Liver (tissue), 10 donors: ENCODE measurements at places on chromosomes 3 and 15.

DNA sequence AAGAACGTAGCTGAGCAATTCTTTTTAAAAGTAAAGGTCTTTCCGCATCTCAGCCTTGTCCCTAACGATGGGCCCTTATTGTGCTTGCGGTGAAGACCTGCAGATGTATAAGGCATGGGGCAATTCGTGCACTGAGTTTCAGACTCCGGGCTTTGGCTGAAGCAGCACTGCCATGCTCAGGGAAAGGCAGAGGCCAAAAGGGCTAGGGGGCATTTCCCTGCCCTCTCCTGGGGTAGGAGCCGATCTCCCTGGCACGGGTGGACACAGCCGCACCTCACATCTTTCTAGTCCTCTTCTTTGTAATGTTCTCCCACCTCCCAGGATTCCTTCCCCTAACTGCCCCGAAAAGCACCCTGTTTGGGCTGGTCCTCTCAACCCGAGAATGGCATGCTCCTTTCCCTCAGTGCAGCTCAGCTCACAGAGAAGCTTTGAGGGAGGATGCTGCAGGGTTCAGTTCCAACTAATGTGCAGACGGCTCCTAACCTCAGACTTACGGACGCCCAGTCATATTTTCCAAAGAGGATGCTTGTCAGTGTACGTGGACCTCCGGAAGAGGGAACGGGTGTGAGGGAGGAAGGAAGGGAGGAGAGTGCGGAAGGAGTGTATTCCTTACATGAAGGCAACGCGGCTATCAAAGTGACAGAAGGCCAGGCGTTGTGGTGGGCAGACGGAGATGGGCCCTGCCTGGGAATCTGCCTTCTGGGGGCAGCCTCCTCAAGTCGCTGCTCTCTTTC is 61.2 kb downstream of the SYNM start:
- no peak for DNase-seq

- no peak for DNase-seq
Observed at GRCh38 chr3:60126511-60127304, 1076.9 kb upstream of the CFAP20DC start.

DNA sequence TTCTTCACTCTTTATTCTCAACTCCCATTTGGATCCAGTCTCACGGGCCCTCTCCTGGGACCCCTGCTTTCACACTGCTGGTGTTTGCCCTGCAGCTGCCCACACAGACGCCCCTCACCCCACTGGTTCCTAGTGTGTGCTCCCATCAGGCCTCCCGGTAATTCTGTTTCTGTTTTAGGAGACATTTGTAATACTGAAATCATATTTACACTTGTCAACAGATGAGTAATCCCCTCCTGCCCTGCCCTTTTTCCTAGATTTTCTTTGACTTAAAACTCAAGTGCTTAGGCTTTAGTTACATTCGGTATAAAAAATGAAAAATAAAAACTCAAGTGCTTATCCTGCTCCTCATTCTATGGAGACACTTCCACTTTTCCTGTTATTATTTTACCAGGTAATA is 18.4 kb upstream of the ABTB1 start:
- DNase-seq = no peak

GRCh38 chr15:39789736-39790135 is 7.1 kb upstream of the FSIP1 start:
- DNase-seq = no peak

DNA sequence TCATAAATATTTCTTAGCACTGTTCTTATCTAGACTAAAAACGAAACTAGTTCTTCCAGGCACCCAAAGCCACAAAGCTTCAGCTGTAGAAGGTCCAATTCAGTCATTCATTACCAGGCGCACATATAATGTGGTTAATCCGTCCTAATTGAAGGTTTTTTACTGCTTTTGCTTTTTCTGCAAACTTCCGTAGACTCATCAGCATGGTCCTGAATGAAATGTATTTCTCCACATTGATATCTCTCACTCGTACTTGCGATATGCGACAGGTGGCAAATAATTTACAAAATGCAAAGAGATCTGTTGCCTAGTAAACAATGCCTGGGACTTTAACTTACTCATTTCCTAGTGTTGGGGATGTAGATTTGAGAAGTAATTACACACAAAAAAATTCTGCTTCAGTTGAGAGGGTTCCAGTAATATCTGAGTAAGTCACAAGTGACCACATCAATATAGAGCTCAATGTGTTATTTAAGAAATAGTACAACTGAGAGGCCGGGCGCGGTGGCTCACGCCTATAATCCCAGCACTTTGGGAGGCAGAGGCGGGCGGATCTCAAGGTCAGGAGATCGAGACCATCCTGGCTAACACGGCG is 75.0 kb upstream of the MBNL1 start:
- no peak for DNase-seq

- DNase-seq = no peak
Observed at GRCh38 chr3:99854756-99855298, 37.2 kb downstream of the CMSS1 start.

GRCh38 chr15:68341760-68342725 is 64.5 kb downstream of the FEM1B start:
- DNase-seq = no peak

DNA sequence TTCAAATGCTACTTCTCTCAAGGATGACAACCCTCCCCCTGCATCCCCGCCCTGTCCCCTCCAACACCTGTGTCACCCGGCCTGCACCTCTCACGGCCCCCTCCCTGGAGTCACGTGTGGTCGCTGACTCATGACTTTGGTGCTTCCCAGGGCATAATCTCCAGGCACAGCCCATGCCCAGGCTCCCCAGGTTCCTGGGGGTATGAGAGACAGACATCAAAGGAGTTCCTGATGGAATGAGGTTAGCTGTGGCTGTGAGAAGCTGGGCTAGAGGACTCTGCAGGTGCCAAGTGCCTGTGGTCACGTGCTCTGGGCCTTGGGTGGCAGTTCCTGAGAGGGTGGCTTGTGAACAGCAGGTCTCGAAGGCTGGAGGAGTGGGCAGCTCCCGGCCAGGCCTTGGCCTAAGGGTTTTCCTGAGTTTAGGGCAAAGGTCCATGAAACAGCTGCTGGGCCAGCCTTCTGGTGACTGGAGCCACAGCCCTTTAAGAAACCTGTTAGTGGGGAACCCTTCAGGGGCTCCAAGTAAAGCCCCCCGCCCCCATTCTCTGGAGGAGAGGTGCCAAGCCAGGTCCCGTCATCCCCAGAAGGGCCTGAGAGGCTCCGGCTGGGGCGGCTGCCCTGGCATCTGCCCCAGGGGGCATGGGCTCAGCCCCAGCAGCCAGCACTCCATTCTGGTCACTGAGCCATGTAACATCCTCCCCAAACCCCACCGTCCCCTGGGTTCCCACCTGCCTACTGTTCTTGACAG is 230.0 kb downstream of the XXYLT1 start:
- no peak for DNase-seq

DNA sequence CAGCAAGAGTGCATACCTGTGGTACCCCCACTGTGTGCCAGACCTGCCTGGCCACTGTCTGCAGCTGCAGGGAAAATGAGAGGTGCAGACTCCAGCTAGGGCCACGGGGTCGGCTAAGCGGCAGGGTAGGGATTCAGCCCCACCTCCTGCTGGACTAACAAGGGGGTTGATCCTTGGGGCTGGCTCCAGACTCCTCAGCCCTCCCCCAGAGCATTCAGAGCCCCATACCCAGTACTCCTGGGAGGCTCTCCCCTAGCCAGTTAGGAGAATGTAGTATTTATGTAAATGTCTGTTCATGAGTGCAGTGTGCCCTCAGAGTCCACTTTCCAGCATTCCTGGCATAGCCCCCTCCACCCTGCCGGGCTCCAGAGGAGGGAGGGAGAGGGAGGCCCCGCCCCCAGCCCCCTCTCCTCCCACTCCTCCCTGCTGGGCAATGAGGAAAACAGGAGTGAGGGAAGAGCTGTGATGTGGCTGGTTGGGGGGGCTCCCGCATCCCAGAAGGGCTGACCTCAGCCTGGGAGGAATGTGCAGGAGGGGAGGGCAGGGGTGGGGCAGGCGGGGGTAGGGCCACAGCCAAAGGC is 4.5 kb upstream of the SEMA3B start:
- DNase-seq = no peak

DNA sequence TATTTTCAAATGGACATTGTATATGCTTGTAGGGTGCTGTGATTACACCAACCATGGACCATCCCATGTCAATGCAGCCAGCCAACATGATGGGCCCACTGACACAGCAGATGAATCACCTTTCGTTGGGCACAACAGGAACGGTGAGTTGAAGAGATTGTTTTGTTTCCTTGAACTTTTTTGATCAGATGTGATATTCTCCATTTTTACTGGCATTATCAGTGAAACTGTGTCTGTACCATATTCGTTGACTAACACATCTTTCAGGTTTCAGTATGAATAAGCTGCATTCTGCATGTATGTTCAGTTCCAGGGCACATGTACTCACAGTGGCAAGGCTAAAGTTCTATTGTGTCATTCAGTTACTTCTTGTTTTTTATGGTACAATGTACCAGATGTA is 655.2 kb downstream of the RBMS3 start:
- DNase-seq = no peak

DNA sequence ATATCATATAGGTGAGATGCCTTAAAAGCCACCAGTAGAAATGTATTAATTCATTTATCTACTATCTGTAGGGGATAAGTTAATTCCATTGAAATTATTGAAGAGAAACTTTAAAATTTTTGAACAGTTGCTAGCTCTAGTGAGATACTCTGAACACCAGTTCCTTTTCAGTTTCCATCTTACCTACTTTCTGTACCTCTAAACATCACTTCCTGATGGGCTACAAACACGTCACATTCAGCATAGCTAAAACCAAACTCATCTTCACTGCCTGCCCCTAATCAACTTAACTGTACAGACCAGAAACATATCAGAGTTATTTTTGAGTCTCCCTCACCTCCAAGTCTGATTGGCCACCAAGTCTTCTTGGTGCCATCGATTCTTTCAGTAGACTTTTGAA is 88.9 kb downstream of the FEZF2 start:
- no peak for DNase-seq

DNA sequence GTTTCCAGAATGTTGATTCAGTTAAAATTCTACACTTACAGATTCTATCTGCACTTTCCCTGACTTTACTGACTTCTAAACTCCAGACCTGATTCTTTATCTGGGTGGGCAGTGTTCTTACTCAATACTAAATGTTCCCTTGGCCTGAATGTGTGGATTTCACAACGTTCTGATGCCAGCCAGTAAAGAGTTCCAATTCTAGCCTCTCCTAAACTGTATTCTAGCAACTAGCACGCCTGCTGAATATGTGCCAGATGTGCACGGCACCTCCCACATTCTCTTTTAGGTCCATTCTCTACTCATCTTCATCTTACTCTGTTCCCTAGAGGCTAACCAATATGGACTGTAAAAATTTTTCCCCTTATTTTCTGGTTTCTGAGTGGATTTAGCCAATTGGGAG is 479.5 kb upstream of the AGTR1 start:
- DNase-seq = no peak

GRCh38 chr3:1068985-1069384 is 23.8 kb upstream of the CNTN6 start:
- no peak for DNase-seq

DNA sequence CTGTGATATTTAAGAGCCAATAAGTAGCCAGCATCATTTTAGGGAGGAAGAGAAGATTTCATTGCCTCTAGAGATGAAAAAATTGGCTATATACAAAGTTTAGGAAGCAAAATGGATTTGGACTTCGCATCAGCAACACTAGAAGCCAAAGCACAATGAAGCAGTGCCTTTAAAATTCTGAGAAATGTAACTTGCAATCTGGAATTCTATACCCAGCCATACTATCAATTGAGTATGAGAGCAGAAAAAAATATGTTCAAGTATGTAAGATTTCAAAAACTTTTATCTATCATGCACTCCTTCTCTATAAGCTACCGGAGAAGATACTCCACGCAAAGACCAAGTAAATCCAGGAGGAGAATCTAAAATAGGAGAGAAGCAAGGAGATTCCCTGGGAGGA is 47.4 kb upstream of the ATP13A3 start:
- DNase-seq = no peak

DNA sequence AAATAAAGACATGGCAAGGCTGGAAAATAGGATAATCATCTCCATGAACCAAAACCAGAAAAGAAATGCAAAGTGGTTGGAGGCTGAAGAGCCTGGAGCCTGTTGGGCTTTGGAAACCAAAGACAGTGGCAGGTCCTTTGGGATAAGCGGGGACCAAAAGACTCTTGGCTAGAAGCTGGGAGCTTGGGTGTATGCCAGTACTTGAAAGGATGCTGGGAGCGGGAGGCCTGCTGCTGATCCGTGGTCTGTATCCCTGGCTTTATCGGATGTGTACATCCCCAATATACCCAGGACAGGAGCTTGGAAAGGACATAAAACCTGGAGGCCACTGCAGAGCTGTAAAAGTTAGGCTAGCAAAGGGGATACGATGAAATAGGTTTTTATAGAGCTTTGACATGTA is 1.3 kb upstream of the CHRNB4 start:
- no peak for DNase-seq

DNA sequence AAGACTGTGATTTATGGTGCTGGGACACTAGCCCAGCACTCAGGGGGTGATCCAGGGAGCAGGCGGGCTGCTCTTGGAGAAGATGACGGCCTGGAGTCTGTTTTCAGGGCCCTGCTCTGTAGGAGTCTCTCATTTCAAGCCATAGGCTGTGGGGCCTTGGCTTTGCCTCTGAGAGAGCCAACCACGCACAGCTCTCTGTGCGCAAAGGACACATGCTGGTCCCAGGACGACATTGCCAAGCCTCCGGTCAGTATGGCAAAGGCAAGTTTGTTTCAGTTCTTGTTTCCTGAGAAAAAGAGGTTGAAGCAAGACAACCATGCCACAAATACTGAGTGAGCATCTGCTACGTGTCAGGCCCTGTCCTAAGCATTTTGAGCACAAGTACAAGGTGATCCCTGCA is 197.1 kb downstream of the EPHB1 start:
- DNase-seq = no peak

DNA sequence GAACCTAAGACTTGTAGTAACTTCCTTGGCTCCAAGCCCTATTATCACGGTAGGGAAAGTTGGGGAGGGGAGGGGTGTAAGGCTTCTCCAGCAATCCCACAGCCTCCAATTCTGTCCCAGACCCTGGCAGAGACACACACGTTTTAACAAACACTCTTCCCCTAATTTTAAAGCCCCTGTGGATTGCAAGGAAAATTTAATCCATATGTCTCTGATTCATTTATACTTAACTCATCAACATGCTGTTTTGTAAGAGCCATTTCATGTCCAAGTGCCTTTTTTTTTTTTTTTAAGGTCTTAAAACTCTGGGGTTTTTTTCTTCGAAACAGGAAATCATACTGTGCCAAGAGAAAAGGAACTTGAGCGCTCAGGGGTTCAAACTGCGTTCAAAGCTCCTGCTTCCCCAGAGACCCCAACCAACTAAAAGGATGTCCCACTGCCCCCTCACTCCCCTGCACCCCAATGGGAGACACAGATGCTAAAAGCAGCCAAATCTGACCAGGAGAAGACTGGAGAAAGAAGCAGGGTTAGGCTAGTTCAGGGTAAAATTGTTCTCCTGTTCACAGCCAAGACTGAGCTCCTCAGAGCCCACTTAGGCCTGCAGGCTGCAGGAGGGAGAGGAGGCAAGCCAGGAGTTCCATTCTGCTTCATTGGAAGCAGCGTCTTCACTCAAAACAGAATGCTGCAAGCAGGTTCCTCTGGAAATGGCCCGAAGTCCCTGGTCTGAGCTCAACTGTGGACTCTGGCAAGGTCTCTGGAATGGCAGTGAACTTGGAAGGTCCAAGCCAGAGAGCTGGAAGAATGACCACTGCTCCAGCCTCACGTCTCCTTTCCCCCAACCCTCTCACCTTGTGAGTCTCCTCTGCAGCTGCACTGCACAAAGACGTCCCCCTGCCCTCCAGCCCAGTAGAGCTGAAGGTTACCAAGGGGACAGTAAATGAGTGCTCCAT is 172.5 kb downstream of the NTRK3 start:
- DNase-seq = no peak
